ENCODE measurements at places on chromosomes 1 and 21.

DNA sequence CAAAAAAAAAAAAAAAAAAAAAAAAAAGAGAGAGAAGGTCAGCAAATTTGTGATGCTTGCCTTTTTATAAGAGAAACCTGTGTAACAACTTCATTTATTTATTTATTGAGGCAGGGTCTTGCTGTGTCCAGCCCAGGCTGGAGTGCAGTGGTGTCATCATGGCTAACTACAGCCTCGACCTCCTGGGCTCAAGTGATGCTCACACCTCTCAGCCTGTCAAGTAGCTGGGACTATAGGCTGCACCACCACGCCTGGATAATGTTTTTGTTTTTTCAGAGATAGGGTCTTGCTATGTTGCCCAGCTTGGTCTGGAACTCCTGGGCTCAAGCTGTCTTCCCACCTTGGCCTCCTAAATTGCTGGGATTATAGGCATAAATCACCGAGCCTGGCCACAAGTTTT lies 42.4 kb downstream of the DHCR24 start:
- DNase-seq: no peak

- no peak for DNase-seq
Measured at GRCh38 chr21:15159382-15160020, 94.7 kb upstream of the NRIP1 start.

DNA sequence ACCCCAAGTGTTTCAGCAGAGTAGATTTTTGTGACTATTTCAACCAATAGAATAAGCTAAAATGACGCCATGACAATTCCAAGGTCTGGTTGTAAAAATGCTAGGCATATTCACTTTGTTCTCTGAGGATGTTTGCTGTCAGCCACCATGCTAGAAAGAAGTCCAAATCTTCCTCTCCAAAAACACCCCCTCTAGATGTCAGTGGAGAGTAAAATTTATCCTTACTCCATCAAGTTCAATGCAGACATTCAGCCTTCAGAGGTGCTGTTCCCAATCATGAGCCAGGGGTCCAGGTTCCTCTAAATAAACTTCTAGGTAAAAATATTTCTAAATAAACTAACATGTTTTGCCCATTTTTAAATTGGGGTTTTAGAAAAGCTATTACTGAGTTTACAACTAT lies 395.4 kb upstream of the ADAMTS5 start:
- no peak for DNase-seq

- DNase-seq: no peak
Measured at GRCh38 chr1:228276901-228277490, 69.2 kb downstream of the OBSCN start.

DNA sequence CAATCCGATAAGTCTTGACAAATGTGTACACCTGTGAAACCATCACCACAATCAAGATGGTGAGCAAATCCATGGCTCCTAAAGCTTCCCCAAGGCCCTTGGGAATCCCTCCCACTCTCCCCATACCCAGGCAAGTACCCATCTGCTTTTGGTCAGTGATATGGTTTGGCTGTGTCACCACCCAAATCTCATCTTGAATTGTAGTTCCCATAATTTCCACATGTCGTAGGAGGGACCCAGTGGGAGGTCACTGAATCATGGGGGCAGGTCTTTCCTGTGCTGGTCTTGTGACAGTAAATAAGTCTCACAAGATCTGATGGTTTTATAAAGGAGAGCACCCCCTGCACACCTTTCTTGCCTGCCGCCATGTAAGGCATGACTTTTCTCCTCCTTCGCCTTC lies 14.6 kb upstream of the GUCA2B start:
- DNase-seq: no peak

DNA sequence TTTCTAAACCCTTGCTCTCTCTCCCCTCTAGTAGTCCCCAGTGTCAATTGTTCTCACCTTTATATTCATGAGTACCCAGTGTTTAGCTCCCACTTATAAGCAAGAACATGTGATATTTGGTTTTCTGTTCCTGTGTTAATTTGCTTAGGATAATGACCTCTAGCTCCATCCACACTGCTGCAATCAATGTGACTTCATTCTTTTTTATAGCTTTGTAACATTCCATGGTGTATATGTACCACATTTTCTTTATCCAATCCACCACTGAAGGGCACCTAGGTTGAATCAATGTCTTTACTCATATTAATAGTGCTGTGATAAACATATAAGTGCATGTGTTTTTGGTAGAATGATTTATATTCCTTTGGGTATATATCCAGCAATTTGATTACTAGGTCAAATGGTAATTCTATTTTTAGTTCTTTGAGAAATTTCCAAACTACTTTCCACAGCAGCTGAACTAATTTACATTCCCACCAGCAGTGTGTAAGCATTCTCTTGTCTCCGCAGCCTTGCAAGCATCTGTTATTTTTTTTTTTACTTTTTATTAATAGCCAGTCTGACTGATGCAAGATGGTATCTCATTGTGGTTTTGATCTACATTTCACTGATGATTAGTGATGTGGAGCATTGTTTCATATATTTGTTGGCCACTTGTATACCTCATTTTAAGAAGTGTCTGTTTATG lies 277.8 kb downstream of the LTN1 start:
- DNase-seq: no peak

DNA sequence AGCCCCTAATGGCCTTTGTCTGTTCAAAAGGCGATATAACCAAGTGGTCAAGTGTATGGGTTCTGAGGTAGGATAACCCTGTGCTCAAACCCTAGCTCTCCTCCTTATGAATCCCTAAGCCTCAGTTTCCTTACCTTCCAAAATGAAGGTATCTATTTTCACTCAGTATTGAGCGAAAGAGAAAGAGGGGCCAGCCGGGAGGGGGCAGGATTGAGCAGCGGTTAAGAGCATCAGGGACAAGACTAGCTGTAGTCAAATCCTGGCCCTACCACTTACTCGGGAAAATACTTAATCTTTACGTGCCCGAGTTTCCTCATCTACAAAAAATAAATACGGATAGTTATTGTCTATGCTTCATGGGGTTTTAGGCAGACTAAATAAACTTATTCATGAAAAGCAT lies 25.7 kb downstream of the LY9 start:
- no peak for DNase-seq

DNA sequence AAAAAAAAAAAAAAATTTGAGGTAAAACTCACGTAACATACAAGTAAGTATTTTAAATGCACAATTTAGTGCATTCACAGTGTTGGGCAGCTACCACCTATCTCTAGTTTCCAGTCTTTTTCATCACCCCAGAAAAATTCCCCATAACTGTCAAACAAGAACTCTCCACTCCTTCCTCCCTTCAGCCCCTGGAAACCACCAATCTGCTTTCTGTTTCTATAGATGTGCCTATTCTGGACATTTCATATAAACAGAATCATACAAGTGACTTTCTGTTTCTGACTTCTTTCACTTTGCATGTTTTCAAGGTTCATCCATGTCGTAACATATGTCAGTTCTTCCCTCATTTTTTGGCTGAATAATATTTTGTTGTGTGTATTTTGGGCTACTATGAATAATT lies 24.9 kb upstream of the ETS2 start:
- DNase-seq: no peak

DNA sequence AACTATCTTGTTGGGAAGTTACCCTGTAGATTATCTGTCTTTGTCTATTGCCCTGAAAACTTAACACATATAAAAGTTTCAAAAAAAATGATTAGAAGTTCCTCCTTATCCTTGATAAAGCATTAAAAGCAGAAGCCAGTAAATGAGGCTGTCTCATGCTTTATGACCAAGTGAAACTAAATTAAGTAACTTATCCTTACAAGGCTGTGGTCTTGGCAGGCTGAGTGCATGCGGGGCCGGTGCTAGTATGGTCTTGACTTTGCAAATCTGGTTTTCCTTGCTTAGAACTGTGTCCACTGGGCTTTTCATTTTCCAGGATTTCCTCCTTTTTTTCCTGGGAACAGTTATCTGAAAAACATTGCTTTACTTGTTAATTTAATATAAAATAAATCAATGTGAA lies 43.1 kb downstream of the PCNX2 start:
- no peak for DNase-seq

GRCh38 chr1:200640963-200641401 lies 20.4 kb upstream of the KIF14 start:
- DNase-seq: no peak

DNA sequence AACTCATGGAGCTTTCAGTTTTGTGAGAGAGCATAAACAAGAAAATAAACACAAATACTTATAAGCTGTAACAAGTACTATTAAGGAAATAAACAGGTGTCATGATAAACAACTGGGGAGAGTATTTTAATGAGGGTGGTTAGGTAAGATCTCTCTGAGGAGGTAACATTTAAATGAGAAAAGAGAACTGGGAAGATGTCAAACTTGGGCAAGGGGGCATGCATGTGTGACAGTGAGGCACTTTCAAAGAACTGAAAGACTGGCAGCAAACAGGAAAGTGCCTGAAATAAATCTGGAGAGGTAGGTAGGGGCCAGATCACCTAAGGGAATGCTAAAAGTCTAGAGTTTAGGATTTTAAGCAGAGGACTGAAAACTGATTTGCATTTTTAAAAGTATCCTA lies 37.8 kb downstream of the NSL1 start:
- no peak for DNase-seq

- DNase-seq: no peak
Measured at GRCh38 chr21:45991606-45992300, 10.2 kb downstream of the COL6A1 start.

GRCh38 chr1:205824180-205824579 lies 11.2 kb upstream of the SLC41A1 start:
- no peak for DNase-seq

DNA sequence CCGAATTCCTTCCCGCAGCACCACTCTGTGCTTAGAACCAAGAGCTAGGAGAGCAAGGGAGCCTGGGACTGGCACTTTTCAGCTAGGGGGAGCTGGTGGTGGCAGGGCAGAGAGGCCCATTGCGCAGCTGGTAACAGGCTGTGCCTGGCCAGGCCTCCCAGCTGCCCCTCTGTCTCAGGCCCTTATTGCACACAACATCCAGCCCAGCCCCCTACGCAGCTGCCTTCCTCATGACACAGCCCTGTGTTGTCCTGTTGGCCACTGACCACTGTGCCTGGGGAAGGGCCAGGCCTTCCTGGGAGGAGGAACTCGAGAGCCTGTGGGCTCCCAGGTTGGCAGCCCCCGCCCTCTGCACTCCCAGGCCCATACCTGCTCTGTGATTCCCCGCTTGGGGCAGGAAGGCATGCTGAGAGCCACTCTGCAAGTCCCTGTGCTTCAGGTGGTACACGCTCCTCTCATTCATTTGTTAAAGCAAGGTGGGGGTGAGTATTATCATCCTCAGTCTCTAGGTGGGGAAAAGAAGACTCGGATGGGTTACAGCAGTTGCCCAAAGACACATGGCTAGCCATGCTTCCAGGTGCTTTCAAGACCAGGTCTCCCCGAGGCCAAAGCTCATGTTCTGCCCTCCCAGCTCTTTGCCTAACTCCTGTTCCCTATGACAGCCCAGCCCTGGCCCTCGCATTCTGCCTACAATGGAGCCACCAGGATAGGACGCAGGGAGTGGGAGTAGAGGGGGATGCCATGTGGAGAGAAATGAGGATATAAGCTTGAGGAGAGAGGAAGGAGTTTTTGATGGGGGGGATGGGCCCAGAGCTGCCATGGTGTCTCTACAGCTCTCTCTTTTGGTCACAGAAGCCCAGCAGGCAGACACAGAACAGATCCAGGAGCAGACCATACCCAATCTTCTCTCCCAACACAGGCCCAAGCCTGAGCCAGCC lies 81.8 kb downstream of the TMEM53 start:
- DNase-seq: no peak

GRCh38 chr1:32960342-32960741 lies 4.3 kb downstream of the RNF19B start:
- no peak for DNase-seq

DNA sequence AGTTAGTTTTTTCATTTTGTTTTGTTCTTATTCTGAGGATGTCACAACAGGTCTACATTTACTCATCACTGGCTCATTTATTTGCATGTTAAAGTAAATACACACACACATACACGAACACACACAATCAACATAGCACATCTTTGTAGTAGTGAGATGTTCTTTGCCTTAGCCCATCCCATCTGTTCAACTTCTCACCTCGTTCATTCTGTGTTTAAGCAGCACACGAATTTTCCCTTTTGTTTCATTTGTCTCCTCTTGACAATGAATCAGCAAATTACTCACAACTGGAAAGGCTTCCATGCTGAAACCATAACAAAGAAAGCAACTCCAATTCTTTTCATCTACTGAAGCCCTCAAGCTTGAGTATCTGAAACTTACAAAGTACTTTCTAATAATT lies 133.3 kb upstream of the CHRM3 start:
- no peak for DNase-seq

- no peak for DNase-seq
Measured at GRCh38 chr1:91406773-91407389, 2.2 kb upstream of the HFM1 start.

- DNase-seq: no peak
Measured at GRCh38 chr1:20558191-20558590, 5.8 kb downstream of the FAM43B start.

- no peak for DNase-seq
Measured at GRCh38 chr21:41283211-41283818, 33.3 kb upstream of the FAM3B start.

Measured in esophagus squamous epithelium (tissue), 5 donors.